ENCODE measurements at places on chromosomes 2 and 18.
A peak's percentile ranks its signal among the peaks of the same experiment; 100 is the strongest.

DNA sequence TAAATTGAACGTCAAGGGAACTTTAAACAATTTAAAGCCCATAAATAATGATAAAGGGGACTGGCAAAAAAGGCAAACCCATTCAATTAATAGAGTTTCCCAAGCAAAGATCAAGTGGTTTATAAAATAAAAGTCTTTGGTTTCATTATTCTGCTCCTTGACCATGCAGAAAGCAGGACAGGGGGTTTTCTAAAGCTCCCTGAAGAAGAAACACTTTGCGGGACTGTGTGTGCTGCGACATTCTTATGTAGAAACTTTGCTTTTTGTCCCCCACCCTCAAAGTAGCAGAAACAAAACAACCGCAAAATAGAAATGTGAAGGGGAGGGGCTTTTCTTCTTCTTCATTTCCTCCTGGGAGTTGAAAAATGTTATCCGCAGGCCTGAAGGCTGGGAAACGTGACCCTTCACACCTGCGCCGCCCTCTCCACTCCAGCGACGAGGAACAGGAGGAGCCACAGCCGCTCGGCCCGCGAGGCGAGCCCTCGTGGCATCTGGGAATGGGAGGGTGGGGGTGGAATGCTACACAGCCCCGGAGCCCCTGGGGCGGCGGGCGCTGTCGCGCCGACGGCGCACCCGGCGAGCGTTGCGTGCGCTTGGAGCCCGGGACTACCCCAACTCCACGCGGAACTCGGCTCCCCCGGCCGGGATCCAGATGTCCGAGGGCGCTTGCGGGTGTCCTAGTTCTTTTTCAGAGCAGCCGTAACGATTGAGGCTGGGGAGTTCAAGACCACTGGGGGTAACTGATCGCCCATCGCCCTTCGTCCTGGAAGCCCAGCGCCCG is 4.3 kb upstream of the GBX2 start:
- DNase-seq: peak; percentile 62

DNA sequence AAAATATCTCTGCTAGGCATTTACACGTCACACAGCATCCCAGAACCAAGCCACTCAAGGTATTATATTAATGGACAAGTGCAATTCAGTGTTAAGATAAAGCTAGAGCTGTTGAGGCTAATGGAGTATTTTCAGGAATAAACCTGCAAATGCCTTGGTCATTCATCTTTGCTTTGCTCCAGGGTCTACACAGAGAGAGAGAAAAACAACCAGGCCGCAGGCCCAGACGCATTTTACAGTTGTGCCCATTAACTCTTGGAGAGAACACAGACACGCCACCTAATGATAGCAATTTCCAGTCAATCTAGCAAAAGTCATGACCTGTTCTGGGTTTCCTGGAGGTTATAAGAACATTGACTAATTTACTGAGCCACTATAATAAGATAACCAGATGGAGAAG is 829.3 kb downstream of the LRRTM4 start:
- DNase-seq: peak; percentile 61

- DNase-seq: no peak
Observed at GRCh38 chr2:128454980-128455720, 136.5 kb upstream of the HS6ST1 start.

DNA sequence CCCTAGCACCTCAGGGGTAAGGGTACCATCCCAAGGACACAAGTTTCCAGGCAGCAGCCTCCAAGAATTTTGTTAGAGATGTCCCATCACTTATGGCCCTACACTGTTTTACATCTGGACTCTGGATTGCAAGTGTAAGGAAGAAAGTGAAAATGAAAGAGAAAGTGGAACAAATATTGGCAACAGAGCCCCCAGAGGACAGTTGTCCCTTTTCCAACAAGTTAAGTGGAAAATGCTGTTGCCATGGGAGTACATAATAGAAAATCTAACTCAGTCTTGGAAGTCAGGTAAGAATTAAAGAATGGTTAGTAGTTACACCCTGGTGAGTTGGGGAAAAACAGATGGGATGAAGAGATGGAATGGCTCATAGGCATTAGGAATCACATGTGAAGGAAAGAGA is 50.6 kb downstream of the TTC21B start:
- DNase-seq: no peak

GRCh38 chr18:57791911-57792310 is 11.2 kb downstream of the ATP8B1 start:
- no peak for DNase-seq

DNA sequence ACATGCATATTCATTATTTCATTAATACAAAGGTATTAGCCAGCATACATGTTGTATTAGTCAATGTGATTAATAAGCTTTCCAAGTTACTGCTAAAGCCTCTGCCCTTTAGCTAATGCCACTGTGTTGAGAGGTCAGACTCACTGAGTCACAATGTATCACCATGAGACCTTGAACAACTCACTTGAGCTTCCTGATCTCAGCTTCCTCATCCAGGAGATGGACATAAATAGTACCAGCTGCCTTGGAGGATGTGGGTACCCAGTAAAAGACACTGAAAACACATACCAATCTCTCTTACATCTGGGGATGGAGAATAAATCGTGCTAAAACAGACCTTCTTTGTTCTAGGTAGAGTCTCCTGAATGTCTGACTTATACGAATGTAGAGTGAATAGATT is 224.6 kb downstream of the EPHA4 start:
- DNase-seq: no peak

DNA sequence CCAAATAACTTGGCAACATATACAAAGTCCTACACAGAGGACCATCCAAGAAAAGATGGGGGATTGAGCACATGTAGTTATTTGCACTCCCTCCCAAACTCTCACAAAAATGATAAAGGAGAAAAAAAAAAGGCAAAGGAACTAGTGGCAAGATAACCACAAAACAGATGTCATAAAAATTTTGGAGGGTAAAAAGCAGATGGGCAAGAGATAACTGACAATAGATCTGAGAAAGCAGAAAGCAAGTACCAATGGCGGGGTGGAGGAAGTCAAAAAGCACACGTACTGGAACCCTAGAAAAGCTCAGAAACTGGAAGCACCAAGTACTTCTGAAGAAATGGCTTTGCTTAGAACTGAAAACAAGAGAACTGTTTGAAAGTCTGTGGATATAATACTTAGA is 82.0 kb downstream of the WDPCP start:
- DNase-seq: no peak

- peak; percentile 93 for DNase-seq
Observed at GRCh38 chr2:64404002-64404731, 49.8 kb upstream of the LGALSL start.

GRCh38 chr2:96157649-96158553 is 12.7 kb upstream of the DUSP2 start:
- no peak for DNase-seq

- no peak for DNase-seq
Observed at GRCh38 chr2:44838116-44838790, 103.2 kb upstream of the SIX3 start.

DNA sequence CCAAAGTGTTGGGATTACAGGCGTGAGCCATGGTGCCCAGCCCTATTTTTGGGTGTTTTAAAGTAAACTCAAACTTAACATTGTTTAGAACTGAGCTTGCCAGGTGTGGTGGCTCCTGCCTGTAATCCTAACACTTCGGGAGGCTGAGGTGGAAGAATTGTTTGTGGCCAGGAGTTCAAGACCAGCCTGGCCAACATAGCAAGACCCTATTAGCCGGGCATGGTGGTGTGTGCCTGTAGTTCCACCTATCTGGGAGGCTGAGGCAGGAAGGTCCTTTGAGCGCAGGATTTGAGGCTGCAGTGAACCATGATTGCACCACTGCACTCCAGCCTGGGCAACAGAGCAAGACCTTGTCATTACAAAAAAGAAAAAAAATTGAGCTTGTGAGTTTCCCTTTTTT is 17.5 kb downstream of the SFTPB start:
- no peak for DNase-seq

GRCh38 chr2:173523497-173523896 is 168.8 kb downstream of the CDCA7 start:
- DNase-seq: no peak

DNA sequence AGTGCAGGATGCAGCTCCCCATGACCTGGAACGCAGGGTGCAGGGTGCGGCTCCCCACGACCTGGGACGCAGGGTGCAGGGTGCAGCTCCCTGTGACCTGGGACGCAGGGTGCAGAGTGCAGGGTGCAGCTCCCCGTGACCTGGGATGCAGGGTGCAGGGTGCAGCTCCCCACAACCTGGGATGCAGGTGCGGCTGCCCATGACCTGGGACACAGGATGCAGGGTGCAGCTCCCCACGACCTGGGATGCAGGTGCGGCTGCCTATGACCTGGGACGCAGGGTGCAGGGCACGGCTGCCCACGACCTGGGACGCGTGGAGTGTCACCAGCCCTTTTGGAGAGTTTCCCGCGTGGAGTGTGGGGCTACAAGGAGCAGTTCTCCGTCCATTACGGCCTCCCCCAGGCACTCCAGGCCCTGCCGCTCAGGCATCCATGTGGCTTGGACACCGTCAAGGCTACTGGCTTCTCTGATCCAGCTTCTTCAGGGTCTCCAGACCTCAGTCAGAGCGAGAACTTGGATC is 38.7 kb downstream of the PXDN start:
- no peak for DNase-seq

DNA sequence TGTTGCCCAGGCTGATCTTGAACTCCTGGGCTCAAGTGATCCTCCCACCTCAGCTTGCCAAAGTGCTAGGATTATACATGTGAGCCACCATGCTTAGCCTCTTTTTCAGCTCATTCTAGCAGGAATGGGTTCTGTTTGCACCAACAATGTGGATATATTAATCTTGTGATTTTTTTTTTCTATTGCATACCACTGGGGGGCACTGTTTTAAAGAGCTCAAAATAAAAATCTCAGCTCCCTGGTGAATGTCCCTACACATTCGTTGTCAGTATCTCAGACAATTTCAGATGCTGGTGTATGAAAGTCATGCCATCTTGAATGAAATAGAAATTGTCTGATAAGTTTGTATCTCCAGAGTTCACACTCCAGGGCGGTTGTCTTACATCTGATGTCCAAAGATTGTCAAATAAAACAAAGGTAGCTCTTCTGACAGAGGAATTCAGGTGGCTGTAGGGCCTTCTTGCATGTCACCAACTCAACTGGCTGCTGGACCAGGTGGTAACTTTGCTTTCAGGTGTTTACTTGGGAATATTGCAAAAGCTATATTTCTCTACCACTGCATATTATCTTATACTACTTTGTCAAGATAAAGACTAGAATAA is 3.1 kb upstream of the MATN3 start:
- no peak for DNase-seq

GRCh38 chr2:232232915-232233314 is 145.6 kb upstream of the ALPP start:
- no peak for DNase-seq

GRCh38 chr2:152355409-152355831 is 20.4 kb downstream of the FMNL2 start:
- no peak for DNase-seq

DNA sequence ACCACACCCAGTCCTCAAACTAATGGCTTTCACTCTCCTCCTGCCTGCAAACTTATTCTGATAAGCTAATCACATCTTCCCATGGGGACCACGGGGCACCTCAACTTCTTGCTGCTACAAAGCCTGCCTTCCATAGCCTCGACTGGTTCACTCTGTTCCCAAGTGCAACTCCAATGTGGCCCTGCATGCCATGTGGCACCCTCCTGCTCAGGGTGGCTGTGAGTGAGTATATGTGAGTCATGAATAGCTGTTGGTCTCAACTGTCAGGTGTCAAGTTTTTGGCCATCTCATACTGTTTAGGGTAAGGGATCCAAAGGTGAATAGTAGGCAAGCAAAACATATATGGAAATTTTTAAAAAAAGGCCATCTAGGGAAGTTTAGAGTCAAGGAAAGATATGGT is 276.1 kb upstream of the DCC start:
- no peak for DNase-seq

GRCh38 chr2:47272905-47273758 is 118.0 kb upstream of the STPG4 start:
- DNase-seq: peak; percentile 44

DNA sequence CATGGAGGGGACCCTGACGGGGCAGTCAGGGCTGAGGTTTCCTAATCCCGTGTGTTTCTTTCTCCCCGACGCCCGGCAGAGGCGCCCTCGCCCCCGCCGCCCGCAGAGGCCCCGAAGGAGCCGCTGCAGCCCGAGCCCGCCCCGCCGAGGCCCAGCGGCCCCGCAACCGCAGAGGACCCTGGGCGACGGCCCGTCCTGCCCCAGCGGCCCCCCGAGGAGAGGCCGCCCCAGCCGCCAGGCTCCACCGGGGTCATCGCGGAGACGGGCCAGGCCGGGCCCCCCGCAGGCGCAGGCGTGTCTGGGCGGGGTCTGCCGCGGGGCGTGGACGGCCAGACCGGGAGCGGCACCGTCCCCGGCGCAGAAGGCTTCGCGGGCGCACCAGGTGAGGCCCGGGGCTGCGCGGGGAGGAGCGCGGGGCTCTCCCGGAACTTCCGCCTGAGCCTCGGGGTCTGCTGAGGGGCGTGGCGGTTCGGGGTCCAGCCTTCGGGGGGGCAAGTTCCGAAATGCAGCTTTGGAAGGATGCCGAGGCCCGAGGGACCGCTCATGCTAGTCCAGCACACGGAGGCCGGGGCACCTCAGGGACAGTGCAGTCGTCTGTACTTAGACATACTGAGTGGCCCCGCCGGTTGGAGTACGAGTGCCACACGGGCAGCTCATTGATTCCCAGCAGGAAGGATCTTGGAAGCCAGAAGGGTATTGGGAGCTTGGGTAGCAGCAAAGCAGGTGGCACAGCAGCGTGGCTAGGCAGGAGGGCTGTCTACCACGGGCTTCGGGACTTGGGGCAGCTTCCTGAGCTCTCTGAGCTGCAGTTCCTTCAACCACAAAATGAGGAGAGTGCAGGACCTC is 60.1 kb downstream of the EMILIN2 start:
- DNase-seq: no peak

GRCh38 chr2:70300771-70301343 is 1.0 kb downstream of the FAM136A start:
- no peak for DNase-seq

GRCh38 chr18:36534154-36534688 is 236.7 kb downstream of the FHOD3 start:
- no peak for DNase-seq

DNA sequence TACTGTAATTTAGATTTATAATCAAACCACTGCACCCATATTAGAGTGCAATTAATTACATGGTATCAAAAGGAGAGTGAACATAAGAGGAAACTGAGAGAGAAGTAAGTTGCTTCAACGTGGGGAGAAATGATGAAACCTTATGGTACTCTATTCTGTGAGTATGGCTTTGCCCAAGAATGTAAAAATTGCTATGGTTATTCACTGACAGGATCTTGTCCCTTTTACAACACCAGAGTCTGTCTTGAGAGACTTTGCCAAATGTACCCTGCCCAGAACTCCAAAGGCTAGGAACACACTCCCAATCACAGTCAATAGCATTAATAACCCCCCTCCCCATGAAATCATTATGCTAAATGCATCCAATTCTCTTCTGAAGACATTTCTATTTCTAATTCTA is 974.8 kb upstream of the POU3F3 start:
- DNase-seq: no peak

- DNase-seq: no peak
Observed at GRCh38 chr2:26318950-26319349, 27.0 kb upstream of the SELENOI start.

GRCh38 chr2:170298115-170298514 is 120.2 kb downstream of the MYO3B start:
- DNase-seq: no peak

Data from ELF-1 (cell line).